Fibroblast of villous mesenchyme (primary cell): ENCODE measurements at places on chromosomes 1 and 21. TPM values are rescaled to one million over a fixed set of nuclear protein-coding genes. Genes with fewer than 3 reads are reported as not detected.
A peak's percentile ranks its signal among the peaks of the same experiment; 100 is the strongest.

The MYOCOS gene
- under 0.01 TPM in 1 of 2 replicates, not detected in the other for total RNA-seq

DNA sequence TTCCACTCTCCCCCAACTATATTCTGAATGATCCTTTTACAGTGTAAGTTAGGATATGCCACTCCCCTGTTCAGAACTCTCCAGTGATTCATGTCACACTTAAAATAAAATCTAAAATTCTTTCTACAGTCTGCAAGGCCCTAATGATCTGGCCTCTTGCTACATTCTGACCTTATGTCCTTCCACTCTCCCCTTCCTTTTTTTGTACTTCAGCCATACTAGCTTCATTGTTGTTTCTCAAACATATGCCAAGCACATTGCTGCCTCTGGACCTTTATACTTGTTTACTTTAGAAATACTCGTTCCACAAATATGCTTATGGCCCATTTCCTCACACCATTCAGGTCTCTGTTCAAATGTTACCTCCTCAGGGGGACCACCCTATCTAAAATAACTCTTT is 14.8 kb upstream of the PSMA5 start:
- DNase-seq: peak; percentile 82

GRCh38 chr1:235342039-235342438 is 13.7 kb downstream of the GGPS1 start:
- no peak for DNase-seq

GRCh38 chr1:168390271-168390670 is 109.6 kb downstream of the TBX19 start:
- DNase-seq: no peak

GRCh38 chr1:74504933-74505512 is 7.4 kb downstream of the LRRC53 start:
- no peak for DNase-seq

DNA sequence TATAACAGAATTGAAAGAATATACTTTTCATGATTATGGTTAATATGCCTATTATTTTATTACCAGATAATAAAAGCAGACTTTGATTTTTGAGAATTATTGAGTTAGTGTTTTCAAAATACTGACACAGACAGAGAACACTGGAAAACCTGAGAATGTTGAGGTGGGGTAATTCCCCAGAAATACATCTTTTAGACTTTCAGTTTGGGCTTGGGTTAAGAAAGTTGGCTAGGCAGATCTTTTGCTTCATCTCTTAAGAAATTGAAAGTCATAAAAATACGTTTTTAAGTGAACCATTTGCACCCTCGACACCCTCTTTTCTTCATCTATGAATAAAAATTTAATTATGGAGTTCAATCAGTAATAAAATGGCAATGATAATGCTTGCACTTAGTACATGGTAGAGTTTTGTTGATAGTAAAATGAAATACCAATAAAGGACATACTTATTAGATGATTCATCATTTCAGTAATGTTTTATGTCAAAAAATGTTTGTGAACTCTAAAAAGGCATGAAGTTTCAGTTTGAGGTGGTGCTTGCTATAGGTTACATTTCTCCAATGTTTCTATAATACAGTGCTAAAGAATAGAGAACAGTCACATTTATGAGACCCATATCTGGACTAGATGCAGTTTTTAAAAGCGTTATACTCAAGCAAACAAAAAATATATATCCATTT is 1.9 kb upstream of the SAMSN1 start:
- DNase-seq: no peak
